ENCODE measurements at places on chromosomes 16 and 17.
A peak's percentile ranks its signal among the peaks of the same experiment; 100 is the strongest.

DNA sequence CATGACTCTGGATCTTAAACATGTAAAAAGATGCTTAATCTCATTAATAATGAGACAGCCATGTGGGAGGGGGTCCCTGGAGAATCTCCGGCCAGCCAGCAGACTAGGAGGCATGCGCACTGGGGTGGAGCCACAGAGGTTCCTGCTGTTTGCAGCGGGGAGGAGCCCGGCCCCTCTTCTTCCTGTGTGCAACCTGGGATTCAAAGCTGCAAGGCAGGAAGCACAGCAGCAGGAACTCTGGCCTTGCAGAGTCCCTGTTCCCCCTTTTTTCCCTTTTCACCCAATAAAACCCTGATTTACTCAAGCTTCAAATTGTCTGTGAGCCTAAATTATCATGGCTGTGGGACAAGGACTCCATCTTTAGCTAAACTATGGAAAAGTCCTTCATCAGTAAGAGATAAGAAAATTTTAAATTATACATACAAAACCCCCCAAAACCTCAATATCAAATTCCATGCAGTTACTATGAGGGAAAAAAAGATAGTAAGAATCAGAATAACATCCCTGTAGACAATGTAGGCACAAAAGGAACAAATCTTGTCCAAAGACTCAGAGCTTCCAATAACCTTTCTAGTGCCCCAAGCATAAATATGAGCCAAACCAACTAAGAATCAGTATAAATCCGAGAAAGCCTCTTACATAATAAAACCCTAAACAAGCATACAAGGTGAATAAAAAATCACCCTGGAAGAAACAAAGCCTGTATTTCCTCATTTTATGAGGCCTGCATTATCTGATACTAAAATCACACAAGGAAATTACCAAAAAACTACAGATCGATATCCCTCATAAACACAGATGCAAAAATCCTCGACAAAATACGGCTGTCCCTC is 12.1 kb downstream of the CFDP1 start:
- DNase-seq, result no peak

DNA sequence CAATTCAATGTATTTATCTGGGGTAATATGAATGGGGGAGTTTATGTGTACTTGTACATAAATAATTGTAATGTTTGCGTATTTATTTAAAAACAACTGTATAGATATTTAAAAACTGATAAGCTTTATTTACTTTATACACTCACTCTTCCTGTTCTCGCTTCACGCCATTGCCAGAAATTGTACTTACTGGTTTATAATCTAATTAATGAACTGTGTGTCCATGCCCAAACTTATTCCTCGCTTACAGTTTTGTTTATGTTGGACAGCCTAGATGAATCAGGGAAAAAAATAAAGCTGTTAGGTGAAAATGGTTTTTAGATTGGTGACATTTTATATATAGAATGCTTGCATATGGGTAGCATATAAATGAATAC is 30.8 kb downstream of the AATF start:
- no peak for DNase-seq

- no peak for DNase-seq
These were observed 150.0 kb downstream of the VPS53 start for GRCh38 chr17:564526-565065.

DNA sequence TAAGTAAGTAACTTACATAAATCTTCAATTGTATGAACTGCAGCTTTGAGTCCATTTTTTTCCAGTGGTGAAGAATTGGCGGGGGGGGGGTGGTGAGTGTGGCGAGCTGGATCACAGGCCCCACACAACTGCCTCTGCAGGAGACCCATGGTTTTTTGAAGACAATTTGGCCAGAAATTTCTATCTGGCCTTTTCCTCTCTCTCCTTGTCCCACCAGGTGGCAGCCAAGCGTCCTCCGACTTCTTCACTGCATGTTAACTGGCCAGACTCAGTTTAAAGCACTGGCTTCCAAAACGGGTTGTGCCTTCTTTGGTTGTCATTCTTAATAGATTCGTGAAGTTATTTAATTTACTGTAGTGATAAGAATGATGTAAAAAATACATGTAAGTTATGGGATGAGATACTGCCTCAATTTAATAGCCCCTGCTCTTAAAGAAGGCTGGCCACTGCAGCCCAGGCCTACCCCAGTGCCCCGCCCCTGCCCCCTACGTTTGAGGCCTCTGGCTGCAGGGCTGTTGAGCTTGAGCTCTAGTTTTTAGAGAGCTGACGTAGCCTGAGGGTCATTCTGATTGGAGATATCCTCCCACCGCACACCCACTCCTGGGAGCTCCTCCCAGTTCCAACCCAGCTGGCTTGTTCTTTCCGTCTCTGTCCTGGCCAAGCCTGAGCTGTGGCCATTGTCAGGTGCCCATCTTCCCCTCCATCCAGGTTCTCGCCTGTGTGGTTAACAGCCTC is 36.4 kb downstream of the AKAP1 start:
- no peak for DNase-seq

GRCh38 chr17:44759086-44759915 is 513 bp downstream of the ADAM11 start:
- no peak for DNase-seq

DNA sequence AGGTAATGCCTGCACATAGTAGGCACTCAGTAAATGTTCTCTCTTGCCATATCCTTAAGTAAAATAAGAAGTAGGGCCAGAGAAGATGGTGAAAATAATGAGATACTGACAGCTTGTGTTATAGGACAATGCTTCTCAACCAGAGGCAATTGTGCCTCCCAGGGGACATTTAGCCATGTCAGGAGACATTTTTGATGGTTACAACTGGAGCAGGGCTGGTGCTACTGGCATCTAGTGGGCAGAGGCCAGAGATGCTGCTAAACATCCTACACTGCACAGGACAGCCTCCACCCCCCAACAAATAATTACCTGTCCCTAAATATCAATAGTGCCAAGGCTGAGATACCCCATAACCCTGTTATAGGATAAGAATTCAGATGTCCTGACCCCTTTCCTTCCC is 1.7 kb downstream of the RAD51D start:
- DNase-seq, result no peak

DNA sequence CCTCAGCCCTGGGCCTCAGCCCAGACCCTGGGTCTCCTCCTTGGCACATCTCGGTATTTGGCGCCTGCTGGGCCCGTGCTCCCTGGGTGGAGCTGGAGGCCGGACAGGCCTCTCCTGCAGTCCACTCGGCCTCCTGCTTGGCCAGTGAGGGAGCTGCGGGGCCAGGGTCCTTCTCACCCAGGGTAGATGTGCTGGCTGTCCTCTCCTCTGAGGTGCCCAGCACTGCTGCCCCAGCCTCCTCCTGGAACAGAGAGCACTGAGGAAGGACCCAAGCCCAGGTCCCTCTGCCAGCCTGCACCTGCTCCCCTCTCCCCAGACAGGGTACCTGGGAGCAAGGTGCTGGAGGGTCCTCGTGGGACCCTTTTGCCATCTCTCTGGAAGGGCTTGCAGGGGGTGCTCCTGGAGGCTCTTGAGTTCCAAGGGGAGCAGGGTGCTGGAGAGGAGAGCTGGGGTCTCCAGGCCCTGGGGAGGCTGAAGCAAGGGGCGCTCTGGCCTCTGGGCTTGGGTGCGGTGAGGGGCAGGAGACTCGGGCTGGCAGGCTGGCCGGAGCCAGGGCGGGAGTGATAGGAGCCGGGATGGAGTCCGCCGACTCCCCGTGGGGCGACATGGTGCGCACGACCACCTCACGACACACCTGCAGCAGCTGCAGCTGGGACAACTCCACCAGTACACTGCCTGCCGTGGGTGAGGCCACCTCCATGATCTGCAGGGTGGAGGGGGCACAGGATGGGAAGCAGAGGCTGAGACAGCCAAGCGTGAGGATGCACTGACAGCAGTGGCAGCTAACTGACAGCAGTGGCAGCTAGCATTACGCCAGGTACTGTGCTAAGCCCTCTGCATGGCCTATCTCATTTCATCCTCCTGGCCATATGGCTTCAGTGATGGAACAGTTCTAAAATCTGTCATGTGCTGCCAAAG is 17.8 kb downstream of the TSPOAP1 start:
- no peak for DNase-seq

DNA sequence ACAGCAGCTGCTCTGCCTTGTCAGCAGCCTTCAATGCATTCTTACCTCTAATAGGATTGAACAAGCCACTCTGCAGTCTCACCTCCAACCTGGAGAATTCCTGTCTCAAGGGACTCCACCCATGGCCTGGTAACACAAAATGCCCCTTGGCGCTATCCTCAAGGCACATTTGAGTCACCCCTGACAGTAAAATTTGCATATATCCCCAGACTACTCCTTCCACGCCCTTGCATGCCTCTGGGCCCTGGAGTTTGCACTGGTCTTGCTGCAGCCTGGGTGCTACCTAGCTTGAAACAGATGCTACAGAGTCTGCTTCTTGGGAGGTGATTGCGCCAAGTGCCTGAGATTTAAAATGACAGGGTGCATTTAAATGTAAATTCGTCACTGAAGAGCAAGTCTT is 391.4 kb upstream of the MAF start:
- no peak for DNase-seq

DNA sequence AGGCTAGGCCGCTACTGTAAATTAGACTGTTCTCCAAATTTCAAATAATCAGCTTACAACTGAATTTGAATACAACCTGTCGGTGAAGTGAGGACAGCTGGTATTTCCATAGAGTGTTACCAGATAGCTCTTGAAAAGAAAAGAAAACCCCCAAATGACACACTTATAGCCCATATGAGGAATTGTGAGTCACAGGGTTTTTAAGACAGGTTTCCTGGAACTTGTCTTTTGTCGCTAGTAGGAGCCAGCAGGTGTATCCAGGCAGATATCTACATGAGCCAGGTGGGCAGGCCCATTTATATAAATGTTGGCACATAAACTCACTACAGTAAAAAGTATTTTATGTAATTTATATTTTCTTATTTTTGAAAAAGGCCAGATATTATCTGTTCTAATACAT is 24.0 kb downstream of the TNRC6A start:
- DNase-seq, result no peak

DNA sequence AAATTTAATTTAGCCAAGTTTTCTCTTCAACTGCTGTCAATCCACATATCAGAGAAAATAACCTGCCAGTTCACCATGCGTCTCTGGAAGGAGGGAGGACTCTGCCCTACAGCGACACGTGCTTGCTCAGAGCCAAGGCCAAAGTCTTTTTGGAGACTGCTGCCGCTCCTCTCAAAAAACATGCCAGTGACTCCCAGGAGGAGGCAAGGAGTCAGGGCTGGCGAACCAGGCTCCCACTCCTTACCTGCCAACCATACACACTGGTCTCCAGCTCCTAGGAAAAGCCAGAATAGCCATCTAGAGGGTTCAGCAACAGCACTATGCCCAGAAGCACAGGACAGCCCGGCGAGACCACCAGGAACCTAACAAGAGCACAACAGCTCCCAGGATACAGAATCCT is 73.0 kb downstream of the ANKRD11 start:
- DNase-seq, result no peak

GRCh38 chr17:75516255-75516618 is at the start of gene TSEN54:
TSEN54 (plus strand) TSS chr17:75516528; CDS start chr17:75516561, 33 bp downstream.
- DNase-seq, result peak; percentile 92

- no peak for DNase-seq
These were observed 286.2 kb downstream of the IRX3 start for GRCh38 chr16:54000361-54000760.

Measured in activated T-helper 1 cell treated with anti-CD3 and anti-CD28 coated beads, Interleukin-2, amount 50 U/mL, for 16 hours (primary cell).